ENCODE measurements at places on chromosomes 12 and 14.

DNA sequence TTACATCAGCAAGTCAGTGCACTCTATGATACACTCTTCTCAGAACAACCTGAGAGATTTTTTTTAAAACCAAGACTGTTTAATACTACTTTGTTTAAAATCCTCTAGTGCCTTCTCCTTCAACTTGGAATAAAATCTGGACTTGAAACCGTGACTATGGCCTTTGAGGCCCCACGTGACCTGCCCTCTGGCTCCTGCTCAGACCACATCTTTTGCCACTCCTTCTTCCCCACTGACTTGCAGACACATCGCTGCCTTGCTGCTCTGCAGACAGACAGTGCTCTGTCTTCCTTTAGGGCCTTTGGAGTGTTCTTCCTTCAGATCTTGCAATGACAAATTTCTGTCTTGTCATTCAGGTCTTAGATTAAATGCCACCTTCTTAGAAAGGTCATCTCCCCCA is 48.5 kb downstream of the TTC8 start:
- no peak for DNase-seq

DNA sequence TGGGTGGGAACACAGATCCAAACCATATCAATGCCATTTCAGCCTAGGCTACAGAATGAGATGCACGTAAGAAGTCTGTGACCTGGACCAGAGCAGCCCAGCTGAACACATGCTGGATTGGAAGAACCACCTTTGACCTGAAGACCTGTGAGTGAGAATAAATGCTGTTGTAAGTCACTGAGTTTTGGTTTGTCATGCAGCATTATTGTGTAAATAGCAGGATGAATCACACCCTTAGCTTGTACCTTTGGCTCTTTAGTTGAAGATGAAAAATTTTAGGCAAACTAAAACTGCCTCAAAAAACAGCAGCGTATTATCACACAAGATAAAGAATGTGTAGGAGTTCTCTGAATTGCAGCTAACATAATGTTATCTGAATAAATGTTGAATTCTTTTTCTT is 199.4 kb upstream of the LRIG3 start:
- DNase-seq = no peak

DNA sequence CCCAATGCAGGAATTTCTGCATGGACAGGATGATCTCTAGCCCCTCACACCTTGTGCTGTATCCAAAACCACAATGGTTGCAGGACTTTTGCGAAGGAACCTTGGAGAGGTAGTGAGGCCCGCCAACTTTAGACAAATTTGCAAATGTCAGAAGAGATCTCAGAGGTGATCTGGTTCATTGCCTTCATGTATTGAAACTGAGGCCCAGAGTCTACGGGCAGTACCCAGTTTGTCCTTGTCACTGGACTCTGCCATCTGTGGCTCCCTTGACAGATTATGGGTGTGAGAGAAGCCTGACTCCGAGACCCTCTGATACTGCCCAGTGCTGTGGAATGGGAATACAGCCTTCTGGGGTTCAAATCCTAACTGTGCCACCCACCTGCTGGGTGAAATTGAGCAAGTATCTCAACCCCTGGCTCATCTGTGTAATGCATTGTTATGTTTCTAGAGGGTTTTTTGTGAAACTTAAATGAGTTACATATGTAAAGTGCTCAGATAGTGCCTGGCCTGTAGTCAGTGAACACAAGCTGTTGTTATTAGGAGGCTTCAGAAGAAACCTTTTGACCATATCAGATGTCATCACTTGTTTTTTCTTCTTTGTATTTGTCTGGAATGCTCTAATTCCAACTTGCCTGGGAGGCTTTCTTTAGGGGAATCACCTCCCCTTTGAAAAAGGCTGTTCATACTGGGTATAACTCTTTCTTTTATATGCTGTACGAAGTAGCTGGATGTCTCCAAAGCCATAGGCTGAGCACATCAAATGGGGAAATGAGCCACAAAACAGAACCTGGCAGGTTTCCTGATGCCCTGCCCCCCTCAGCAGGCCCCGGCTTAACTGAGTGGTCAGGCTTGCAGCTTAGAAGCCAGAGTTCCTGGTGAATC is 71.4 kb upstream of the SRSF5 start:
- DNase-seq = no peak

- no peak for DNase-seq
Observed at GRCh38 chr14:61215222-61216020, 65.7 kb downstream of the TMEM30B start.

GRCh38 chr14:105015242-105015641 is 5.6 kb downstream of the CDCA4 start:
- DNase-seq = no peak

DNA sequence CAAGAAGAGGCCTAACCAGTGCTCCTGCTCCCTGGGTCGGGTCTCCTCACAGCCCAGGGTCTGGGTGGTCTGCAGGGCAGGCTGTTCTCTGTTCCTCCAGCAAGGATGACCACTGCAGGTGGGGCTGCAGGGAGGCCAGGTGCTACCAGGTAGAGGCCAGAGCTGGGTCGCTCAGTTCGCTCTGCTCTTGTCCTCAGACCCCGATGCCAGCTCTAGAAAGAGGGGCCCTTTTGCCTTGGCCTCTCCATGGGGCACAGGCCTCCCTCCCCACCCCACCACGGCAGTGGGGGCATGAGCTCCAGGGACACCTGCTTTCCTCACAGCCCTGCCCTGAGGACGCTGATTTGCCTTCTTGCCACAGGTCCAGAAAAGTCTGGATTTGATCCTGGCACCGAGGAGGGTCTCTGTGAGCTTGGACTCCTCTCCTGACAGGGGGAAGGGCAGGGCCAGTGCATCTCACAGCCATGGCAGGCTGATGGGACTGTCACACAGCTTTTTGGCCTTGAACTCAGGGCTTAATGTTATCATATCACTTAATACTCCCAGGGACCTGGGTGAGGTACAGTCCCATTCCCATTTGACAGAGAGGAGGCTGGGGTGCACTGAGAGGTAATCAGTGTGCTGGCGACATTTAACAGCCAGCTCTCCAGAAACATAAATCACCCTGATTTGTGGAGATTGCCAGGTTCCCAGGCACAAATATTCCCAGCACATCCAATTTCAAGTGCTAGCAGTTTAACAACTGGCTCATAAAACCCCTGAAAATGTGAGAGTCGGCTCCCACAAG is 273.0 kb upstream of the SFSWAP start:
- no peak for DNase-seq

- DNase-seq = no peak
Observed at GRCh38 chr12:7994731-7995205, 37.7 kb upstream of the FOXJ2 start.

GRCh38 chr12:88750867-88751543 is 170.7 kb upstream of the KITLG start:
- DNase-seq = no peak

DNA sequence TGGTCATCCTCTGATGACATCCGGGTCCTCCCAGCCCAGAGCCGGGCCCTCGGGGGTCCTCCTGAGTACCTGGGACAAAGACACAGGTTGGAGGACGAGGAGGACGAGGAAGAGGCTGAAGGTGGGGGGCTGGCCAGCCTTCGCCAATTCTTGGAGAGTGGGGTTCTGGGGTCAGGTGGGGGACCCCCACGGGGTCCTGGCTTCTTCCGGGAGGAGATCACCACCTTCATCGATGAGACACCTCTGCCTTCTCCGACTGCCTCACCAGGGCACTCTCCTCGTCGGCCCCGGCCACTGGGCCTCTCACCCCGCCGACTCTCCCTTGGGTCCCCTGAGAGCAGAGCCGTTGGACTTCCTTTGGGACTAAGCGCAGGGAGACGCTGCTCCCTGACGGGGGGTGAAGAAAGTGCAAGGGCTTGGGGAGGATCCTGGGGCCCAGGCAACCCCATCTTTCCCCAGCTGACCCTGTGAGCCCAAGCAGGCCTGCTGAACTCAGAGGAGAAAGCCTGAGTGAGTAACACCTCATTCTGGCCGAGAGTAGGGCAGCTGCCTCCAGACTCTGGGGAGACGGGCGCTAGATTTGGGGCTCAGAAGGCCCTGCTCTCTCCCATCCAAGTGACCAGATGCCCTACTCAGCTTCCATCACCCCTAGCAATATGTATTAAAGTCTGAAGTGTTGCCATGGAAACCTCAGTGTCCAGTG is 1.3 kb upstream of the P3H3 start:
- no peak for DNase-seq

GRCh38 chr14:66311990-66312389 is 174.2 kb upstream of the CCDC196 start:
- DNase-seq = no peak
